Activated CD4-positive, alpha-beta T cell treated with anti-CD3 and anti-CD28 coated beads, Interleukin-2, amount 50 U/mL, for 24 hours (primary cell): ENCODE measurements at places on chromosomes 4 and X.

DNA sequence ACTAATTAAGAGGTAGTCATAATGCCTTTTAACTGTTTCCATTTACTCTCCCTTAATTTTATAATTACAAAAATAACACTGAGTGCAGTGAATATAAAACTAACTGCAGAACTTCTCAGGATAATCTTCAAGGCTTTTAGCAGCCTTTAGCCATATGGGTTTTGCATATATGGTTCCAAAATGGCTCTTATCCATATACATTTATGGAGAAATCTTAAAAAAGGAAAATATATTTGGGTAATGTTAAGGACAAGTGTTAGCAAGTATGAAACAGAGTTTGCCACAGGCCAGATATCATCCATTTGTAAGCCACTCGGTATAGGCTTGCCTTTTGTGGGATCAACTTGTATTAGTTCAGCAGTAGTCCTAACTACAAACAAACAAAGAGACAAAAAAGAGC is 423.4 kb downstream of the PDHA2 start:
- DNase-seq, result no peak

- no peak for DNase-seq
These were observed 49.2 kb downstream of the CCKAR start for GRCh38 chr4:26441102-26441501.

DNA sequence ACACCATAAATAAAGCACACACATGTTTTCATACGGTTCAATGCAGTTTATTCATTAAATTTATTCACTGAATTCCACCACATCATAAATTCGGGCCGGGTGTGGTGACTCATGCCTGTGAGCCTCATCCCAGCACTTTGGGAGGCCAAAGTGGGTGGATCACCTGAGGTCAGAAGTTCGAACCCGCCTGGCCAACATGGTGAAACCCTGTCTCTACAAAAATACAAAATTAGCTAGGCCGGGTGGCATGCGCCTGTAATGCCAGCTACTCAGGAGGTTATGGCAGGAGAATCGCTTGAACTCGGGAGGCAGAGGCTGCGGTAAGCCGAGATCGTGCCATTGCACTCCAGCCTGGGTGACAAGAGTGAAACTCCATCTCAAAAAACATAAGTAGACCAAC is 131.6 kb downstream of the PDS5A start:
- no peak for DNase-seq

GRCh38 chrX:153408221-153408721 is 3.0 kb upstream of the ZFP92 start:
- no peak for DNase-seq

- no peak for DNase-seq
These were observed 10.0 kb downstream of the KCNE5 start for GRCh38 chrX:109614951-109615350.

- DNase-seq, result no peak
These were observed 10.5 kb downstream of the ACSL1 start for GRCh38 chr4:184815046-184815877.

- peak; percentile 29 for DNase-seq
These were observed 72.4 kb downstream of the COQ2 start for GRCh38 chr4:83212041-83212851.

DNA sequence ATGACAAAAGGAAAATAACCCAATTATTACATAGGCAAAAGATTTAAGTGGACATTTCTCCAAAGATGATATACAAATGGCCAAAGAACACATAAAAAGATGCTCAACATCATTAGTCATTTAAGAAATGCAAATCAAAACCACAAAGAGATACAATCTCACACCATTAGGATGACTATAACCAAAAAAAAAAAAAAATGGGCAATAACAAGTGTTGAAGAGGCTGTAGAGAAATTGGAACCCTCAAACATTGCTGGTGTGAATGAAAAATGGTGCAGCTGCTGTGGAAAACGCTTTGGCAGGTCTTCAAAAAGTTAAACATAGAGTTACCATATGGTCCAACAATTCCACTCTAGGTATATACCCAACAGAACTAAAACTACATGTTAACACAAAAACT is 5.6 kb upstream of the PRDX4 start:
- no peak for DNase-seq

DNA sequence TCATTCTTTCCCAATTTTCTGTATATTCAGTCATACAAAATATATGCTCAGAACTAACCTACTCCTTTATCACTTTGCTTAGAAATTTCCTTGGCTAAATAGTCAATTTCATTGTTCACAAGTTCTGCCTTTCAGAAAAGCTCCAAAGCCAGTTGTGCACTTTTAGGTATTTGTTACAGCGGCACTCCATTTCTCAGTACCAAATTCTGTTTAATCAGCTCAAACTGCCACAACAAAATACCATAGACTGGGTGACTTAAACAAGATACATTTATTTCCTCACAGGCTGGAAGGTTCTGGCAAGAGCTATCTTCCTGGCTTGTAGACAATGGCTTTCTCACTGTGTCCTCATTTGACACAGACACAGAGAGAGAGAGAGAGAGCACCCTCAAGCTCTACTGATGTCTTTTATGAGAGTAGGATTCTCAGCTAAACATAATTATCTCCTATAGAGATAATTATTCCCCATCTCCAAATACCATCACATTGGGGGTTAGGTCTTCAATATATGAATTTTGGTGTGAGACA is 188.8 kb upstream of the FSTL5 start:
- no peak for DNase-seq
